ENCODE measurements at places on chromosomes 6 and 20. TPM values are rescaled to one million over a fixed set of nuclear protein-coding genes. Genes with fewer than 3 reads are reported as not detected.

ZNF391 gene
- total RNA-seq = 5.7 TPM

PRICKLE4 gene
- total RNA-seq = 13.7 TPM

RNF217 gene
- total RNA-seq = 29.8 TPM

HTR1B gene
- not detected for total RNA-seq

RHAG gene
- total RNA-seq = not detected

CALHM5 gene
- 0.71 TPM for total RNA-seq

COL19A1 gene
- not detected for total RNA-seq

POM121L2 gene
- total RNA-seq = not detected

IL17F gene
- total RNA-seq = not detected

BPIFB4 gene
- not detected for total RNA-seq

MANEA gene
- 9.6 TPM for total RNA-seq

MATN4 gene
- not detected for total RNA-seq

KIAA0408 gene
- 2.0 TPM for total RNA-seq

C20orf204 gene
- 2.6 TPM for total RNA-seq

BPIFB3 gene
- total RNA-seq = not detected

ZNF831 gene
- 0.78 TPM for total RNA-seq

MAS1 gene
- total RNA-seq = not detected

ANKRD6 gene
- total RNA-seq = 21.4 TPM
